ENCODE measurements at places on chromosomes 5 and 9.

DNA sequence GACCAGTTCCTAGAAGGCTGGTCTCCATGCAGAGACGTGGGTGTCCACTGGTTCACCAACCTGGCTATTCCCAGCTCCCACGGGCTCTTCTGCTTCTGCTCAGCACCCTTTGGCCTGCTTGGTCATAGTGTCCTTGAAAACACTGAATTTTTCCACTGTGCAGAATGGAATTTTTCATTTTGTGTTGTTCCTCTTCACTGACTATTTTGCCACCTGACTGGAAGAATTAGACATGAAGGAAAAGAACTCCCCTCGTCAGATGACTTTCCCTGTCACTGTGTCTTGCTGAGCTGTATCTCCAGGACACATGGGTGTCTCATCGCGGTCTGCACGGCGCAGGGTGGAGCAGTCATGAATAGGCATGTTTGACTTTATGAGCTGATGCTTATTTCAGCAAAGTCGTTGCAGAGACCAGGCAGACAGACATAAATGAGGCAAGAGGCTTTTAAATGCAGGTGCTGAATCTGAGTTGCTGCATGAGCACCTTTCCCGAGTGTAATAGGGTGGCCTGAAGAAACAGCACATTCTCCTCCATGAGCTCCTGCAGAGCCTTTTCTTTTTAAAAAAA, 50.2 kb upstream of the SEMA4D start:
- DNase-seq = no peak

DNA sequence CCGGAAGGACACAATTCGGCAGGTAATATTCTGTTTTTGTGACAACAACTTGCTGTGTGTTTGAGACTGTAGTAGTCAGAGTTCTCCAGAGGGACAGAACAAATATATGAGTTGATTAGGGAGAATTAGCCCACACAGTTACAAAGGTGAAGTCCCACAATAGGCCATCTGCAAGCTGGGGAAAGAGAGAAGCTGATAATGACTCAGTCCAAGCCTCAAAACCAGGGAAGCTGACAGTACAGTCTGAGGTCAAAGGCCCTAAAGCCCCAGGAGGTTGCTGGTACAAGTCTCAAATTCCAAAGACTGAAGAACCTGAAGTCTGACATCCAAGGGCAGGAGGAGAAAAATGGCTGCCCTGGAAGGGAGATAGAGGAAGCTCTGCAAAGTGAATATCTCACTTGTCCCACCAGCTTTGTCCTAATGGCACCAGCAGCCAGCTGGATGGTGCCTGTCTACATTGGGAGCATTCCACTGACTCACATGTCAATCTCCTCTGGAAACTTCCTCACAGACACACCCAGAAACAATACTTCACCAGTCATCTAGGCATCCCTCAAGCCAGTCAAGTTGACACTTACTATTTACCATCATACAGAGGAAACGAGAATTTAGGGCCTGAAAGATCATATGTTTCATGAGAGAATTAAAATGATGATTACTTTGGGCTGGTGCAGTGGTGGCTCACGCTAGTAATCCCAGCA, 36.3 kb upstream of the CTXN3 start:
- no peak for DNase-seq

DNA sequence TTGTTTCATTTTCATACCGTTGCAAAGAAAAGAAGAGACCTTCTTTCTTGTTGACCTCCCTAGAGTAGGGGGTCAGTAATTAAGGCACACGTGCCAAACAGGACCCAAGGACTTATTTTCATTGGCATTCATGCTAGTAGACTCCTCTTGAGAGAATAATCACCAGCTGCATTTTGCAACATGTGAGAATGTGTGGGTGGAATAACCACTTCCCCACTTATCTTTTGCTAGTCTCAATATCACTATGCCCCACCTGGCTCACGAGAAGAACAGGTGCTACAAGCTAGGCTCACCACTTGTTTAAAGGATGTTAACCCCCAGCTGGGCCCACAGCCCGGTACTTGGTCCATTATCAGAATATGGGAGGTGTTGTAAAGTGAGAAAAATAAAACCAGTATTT, 460.7 kb upstream of the MEF2C start:
- peak; percentile 97 for DNase-seq

- DNase-seq = no peak
Observed at GRCh38 chr5:131609774-131610173, 25.3 kb downstream of the RAPGEF6 start.

- no peak for DNase-seq
Observed at GRCh38 chr5:103617090-103617489, 54.5 kb upstream of the NUDT12 start.
